ENCODE measurements at places on chromosomes 3 and 15.
A peak's percentile ranks its signal among the peaks of the same experiment; 100 is the strongest.

DNA sequence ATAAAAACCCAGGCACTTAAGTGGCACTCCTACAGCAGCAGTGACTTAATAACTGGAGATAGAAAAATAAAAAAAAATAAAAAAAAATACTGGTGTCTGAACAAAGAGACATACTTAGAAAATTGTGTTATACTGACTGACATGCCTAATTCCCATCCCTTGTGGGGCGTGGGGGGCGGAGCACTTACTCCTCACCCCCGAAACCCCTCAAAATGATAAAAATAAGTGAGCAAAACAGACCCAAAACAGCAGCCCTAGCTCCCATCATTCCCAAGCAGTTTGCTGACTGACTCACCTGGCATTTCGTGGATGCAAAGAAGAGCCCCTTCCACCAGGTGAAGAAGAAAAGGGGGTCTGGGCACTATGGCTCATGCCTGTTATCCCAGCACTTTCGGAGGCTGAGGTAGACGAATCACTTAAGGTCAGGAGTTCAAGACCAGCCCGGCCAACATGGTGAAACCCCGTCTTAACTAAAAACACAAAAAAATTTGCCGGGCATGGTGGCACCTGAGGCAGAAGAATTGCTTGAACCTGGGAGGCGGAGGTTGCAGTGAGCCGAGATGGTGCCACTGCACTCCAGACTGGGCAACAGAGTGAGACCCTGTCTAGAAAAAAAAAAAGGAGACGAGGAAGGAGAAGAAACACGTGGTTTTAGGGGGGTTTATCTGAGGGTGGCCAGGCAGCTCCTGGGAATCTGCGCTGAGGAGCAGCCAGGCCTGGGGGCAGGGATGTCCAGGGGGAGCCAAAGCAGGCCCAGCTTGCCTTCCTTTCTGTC, 50.8 kb upstream of the BLM start:
- no peak for DNase-seq

GRCh38 chr15:68213991-68214837, 9.1 kb upstream of the CALML4 start:
- no peak for DNase-seq

DNA sequence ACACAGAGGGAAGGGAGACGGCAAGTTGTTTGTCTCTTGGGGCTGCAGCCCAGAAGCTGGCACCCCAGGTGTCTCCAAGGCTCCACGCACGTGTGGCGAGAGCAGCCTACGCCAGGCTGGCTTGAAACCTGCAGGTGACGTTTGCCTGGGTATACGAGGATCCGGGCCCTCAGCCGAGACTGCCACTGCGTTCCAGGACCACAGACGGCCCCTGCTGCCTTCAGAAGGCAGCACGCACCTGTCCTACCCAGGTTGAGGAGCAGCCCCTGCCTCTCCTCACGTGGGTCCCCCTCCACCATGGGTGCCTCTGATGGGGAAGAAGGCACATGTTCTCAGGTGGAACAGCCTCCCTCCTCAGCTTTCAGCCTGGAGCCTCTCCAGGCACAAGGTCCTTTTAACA, 75.3 kb upstream of the PRR20G start:
- no peak for DNase-seq

DNA sequence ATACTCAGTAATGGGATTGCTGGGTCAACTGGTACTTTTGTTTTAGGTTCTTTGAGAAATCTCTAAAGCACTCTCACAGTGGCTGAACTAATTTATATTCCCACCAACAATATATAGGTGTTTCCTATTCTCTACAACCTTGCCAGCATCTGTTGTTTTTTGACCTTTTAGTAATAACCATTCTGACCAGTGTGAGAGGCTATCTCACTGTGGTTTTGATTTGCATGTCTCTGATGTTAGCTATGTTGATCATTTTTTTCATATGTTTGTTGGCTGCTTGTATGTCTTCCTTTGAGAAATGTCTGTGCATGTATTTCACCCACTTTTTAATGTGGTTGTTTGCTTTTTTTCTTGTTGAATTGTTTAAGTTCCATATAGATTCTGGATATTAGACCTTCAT, 98.2 kb upstream of the DCBLD2 start:
- DNase-seq = no peak

DNA sequence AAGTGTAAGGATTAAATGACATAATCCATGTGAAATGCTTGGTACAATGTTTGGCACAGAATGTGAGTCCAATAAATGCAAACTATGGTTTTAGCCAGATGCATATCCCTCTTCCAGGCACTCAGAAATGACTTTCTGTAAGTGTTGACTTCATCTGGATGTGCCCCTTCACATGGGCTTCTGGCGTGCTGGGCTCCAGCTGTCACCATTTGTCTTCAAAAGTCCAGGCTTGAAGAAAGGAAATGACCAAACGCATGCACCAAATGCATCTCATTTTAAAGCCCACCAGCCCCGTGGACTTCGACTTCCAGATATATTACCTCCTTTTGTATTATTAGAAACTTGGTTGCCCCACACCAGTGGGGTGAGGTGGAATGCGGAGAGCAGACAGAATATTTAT, 23.7 kb downstream of the CRYGS start:
- no peak for DNase-seq

GRCh38 chr3:160373655-160374054, 25.4 kb downstream of the IFT80 start:
- DNase-seq = no peak

GRCh38 chr3:17911986-17912760, 169.7 kb upstream of the TBC1D5 start:
- no peak for DNase-seq

DNA sequence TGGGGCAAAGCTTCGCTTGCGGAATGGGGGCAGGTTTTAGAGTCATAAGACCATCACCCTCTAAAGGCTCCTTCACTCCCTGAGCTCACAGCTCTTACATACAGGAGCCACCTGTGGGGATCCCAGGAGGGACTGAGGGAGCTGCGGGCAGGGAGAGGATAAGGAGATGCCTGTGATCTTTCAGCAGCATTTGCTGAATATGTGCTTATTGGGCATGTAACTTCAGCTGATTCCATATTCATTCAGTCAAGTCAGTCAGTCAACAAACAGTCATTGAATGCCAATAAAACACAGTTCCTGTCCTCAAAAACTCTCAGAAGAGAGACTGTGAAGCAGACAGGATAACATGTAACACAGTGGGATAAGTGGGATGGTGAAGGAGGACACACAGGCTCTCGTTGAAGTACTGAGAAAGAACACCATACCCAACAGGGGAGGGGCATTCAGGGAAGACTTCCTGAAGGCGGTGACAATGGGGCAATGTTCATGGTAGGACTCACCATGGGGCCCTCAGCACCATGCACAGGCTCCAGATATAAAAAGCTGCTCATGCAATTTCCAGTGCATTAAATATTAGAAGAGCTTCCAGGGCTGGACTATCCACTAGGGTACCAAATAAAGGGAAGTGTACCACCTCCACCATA, 240.9 kb downstream of the UACA start:
- DNase-seq = no peak

DNA sequence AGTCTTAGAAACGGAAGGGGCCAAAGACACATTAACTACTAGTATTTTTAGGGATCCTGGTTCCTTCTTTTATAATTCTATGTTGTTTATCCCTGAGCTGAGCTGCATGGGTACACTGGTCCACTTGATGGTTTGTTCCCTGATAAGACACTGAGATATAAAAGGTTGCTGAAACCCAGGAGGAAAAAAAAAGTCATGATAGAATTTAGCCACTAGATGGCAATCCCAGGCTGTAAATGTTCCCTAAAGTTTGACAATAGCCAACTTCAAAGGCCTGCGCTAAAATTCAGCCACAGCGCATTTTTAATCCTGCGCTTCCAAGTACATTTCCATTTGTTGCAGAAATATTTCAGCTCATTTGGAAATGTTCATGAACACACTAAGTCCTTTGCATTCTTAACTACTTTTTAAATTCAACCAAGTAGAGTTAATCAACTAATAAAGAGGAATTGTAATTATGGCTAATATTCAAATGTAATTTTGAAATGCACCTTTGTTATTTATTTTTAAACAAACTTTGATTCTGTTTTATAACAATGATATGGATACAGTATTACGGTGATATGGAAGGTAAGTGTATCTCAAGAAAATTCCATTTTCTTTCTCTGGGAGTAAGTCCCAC, 249.3 kb upstream of the FEZF2 start:
- DNase-seq = peak; percentile 38

DNA sequence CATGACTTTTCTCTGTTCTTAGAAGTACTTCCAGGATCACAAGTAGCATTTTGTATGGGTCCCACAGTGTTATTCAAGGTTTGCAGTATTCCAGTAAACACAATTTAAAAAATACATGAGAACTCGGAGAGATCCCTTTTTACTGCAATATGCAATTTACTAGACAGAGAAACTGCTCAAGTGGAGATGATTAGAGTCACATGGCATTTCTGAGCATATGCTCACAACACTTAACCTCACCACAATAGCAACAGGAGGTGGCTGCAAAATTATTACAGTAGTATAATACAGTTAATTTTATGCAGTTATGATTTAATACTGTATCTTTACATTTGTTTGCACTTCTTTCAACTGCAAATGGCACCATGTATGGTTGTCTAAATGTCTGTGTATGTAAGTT, 87.5 kb downstream of the PIK3CB start:
- no peak for DNase-seq

DNA sequence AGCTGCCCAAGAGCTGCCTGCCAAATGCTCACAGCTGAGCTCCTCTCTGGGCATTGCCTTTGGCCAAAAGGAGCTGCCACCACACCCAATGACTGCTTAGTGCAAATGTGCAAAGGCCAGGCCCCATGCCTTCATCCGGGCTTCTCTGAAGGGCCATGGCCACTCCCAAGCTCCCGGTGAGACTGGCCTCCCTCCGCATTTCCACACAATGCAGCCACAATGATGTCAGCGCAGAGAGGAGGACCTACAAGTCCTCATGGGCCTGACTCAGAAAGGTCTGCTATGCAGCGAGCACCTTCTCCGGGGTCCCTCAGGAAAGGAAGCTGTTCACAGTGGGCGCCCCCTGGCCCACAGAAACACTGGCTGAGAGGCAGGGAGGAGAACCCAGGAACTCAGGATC, 12.7 kb downstream of the OXTR start:
- DNase-seq = no peak

GRCh38 chr3:127233371-127233770, 40.4 kb downstream of the PRR23E start:
- peak; percentile 49 for DNase-seq

GRCh38 chr3:160754371-160754854, 1.6 kb upstream of the PPM1L start:
- peak; percentile 21 for DNase-seq

DNA sequence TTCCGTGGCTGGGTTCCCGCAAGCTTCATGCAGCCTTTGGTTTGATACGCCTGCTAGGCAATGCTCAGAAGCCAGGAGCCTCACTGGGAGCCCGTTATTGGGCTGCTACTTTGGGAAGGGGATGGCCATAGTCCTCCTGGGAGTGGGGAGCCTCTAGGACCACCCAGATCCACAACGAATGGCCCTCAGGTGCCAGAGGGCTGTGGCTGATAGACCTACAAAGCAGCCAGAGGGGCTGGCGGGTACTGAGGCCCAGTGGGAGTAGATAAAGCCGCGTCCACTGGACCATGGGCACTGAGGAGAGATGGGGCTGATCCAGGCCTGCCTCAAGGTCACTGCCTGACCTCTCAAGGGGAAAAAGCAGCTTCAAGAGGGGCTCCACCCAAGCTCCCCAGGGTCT, 714 bp downstream of the GNAT1 start:
- DNase-seq = no peak

DNA sequence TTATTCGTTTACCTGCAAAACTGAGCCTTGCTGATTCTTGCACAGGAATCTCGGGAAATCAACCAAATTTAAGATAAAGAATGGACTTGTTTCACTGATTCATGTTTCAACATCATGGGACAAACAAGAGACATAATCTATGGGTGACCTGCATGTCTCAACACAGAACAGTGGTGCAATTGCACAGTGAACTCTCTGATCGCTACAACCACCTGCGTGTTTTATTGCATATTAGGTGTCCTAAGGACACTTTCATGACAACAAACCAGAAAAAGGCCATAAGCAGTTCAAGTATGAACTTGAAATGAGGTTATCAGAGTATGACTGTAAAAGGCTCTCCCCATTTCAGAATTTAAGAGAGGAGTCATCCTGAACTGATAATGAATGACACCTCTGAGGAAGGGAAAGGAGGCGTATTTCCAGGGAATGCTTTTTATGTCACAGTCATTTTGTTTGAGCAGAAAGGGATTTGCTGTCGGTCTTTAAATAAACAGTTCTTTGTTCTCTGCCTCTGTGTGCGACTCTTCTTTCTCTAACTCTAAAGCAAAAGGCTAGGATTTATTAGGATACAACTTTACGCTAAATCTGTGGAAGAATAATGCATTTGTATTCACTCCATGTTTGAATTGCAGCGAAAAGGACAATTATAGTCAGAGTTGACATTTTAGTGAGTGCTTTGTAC, 167.2 kb downstream of the RBMS3 start:
- DNase-seq = no peak

GRCh38 chr3:170644711-170645110, 58.8 kb upstream of the SLC7A14 start:
- DNase-seq = no peak

DNA sequence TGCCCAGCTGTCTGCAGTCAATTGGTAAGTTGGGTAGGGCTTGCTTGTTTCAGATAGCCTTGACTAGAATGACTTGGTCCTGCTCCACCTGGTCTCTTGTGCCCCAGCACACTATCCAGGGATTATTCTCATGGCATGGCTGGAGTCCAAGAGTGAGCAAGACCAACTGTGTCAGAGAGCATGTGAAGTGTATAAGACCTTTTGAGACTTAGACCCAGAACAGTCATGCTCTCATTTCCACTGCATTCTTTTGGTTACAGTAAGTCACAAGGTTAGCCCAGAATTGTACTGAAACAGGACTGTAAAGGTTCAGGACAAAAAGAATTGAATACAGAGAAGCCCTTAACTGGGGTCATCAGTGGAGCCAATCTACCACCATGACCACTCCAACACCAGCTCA, 650.8 kb upstream of the ADAMTS9 start:
- no peak for DNase-seq

- DNase-seq = peak; percentile 72
Observed at GRCh38 chr15:68256675-68257450, 20.7 kb upstream of the FEM1B start.

GRCh38 chr3:53180305-53181023, 19.5 kb downstream of the PRKCD start:
- no peak for DNase-seq

GRCh38 chr3:161555320-161555719, 58.7 kb downstream of the OTOL1 start:
- DNase-seq = no peak

DNA sequence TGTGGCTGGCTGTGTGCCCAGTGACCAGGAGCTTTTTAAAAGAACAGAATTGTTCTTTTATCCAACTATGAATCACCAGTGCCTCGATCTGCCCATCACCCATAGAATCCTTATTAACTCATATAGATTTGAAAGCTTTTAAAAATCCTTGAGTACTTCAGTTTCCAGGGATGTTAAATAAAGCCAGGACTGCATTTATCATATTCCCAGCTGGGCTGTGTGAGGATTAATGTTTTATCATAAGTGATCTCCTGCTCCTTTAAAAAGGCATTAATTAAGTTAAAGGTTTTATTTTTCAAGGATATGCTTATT, 234.0 kb downstream of the MYRIP start:
- DNase-seq = no peak

GRCh38 chr3:123837858-123838257, 46.3 kb downstream of the MYLK start:
- DNase-seq = no peak

- no peak for DNase-seq
Observed at GRCh38 chr15:52004806-52005205, 14.2 kb upstream of the MAPK6 start.
